ENCODE measurements at places on chromosomes 5 and 9.

GRCh38 chr5:91269198-91269597 is 113.9 kb downstream of the ARRDC3 start:
- DNase-seq: no peak

- DNase-seq: no peak
Measured at GRCh38 chr5:143225511-143225910, 178.0 kb downstream of the NR3C1 start.

GRCh38 chr5:104751969-104752368 is 1189.4 kb upstream of the NUDT12 start:
- no peak for DNase-seq

- DNase-seq: peak; percentile 38
Measured at GRCh38 chr9:34589636-34590380, at the start of gene CNTFR. Gene CNTFR, minus strand, starts transcription at chr9:34589724. Its CDS starts 20,743 bp downstream, at chr9:34568981.

- DNase-seq: no peak
Measured at GRCh38 chr5:109866051-109866450, 176.3 kb downstream of the MAN2A1 start.

GRCh38 chr5:5387192-5387591 is 35.3 kb upstream of the ICE1 start:
- no peak for DNase-seq

DNA sequence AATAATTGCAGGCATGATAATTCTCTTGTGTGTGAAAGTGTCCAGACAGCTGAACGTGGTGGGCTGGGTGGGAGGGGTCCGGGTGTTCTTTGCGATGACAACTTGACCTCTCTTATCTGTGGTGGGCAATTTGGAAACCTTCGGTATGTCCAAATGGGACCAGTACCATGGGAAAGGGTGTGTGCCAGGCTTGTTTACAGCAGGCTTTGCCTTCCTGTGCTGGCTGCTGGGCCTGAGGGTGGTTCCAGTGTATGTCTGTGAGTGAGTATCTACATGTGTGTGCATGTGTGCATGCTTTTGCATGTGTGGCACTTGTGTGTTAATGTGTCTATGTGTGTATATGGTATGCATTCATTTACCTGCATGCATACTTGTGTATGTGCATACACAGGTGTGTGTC is 166.4 kb downstream of the GADD45G start:
- DNase-seq: no peak

DNA sequence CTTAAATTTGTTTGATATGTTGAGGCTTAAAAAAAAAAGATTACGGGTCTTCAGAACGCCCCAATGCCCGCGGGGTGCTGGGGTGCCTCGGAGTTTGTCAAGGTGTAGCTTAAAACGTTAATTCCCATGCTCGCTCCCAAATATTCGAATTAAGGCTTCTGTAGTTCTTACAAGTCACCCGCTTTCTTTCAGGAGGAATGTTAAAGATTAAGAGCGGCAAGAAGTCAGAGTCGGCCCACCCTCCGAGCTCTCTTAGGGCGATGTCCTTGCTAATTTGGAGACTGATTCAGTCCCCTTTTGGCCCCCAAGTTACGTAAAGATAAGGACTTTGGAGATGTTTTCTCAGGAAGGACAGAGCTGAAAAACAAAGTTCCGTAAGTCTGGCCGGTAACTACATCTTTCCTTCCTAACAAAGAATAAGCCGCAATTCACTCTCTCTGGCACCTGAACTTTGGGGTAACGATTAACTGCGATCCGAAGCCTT is 746 bp upstream of the NPM1 start:
- DNase-seq: no peak

DNA sequence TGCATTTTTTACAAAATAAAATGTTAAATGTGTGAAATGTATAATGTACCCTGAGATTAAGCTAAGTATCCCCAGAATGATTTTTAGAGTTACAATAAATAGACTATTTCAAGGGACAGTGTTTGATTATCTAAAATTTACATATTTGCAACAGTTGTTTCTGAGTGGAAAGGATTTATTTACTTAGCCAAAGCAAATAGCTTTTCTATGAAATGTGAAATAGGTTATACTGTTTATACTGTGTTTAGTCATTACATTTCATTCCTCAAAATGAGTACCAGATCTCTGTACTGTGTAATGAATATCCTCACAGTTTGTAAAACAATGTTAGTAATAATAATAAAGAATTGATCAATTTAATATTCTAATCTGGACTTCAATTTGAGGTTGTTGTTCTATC is 1019.0 kb downstream of the NR2F1-AS1 start:
- no peak for DNase-seq

GRCh38 chr5:33978306-33978705 is 6.2 kb downstream of the SLC45A2 start:
- no peak for DNase-seq

GRCh38 chr9:127761061-127761460 is 17.4 kb downstream of the SH2D3C start:
- no peak for DNase-seq

- no peak for DNase-seq
Measured at GRCh38 chr5:33794550-33795181, 97.1 kb downstream of the ADAMTS12 start.

DNA sequence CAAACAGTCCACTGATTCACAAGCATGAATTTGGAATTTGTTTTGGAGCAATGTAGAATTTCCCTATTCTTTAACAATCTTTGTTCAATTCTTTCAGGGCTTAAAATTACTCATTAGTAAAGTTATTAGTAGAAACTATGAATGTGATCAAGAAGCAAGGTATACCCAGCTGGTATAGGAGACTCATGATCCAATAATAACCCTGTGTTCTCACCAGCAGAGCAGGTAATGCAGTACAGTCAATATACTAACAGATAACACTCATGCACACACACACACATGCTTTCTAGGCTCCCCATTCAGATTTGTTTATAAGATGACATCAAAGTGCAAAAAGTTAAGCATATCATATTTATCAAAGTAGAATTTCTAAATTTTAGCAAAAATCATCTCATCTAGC is 445.2 kb downstream of the ELAVL2 start:
- no peak for DNase-seq
